ENCODE measurements at places on chromosomes 3 and 15.
A peak's percentile ranks its signal among the peaks of the same experiment; 100 is the strongest.

DNA sequence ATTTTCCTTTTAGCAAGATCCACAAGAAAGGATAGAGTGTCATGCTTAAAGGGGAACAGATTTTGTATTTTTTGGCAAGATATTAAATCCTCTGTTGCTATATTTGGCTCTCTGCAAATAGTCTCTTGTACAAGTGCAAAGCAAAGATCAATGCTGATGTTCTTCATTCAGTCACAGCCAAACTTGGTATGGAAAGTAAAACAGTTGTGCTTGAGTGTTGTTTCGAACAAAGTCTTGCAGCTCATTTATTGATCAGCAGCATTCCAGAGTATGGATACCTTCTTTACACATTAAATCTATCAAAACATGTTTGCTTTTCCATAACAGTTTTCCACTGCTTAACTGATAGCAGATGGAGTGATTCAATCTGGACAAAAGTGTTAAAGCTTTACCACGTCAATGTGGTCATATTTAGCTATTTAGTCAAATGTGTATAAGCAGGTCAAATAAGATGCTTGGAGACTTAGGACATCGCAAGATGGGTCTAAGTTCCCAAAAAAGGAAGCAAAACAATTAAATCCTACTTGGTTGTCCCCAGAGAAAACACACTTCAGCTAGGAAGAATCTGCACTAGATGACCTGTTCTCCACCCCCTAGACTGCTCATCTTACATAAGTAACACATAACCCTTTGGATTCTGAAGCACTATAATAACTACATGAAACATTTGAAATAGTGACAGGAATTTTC, 52.4 kb downstream of the VGLL3 start:
- no peak for DNase-seq

- no peak for DNase-seq
Measured at GRCh38 chr3:50617911-50618481, 1.0 kb downstream of the MAPKAPK3 start.

- DNase-seq, result no peak
Measured at GRCh38 chr15:69225355-69226022, 65.1 kb downstream of the GLCE start.

GRCh38 chr3:32460031-32460749, 42.5 kb downstream of the CMTM6 start:
- DNase-seq, result no peak

GRCh38 chr3:157573780-157574378, 70.7 kb upstream of the VEPH1 start:
- DNase-seq, result no peak

DNA sequence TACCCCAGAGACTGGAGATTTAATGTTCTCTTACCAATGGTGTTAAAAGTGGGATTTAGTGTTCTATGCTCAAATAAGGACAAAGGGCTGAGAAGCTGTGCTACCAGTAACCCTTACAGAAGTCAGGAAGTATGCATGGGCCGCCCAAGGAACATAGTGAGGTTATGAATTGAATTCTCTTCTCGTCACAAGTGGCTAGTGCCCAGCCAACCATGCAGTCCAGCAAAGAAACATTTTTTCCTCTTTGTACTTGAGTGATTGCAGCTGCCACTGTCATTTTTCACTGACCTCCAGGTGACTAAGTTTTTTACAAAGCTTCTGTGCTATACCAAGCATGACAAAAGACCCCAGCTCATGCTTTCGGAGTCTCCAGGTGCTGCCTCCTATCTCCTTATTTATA, 110.6 kb upstream of the DCBLD2 start:
- no peak for DNase-seq

DNA sequence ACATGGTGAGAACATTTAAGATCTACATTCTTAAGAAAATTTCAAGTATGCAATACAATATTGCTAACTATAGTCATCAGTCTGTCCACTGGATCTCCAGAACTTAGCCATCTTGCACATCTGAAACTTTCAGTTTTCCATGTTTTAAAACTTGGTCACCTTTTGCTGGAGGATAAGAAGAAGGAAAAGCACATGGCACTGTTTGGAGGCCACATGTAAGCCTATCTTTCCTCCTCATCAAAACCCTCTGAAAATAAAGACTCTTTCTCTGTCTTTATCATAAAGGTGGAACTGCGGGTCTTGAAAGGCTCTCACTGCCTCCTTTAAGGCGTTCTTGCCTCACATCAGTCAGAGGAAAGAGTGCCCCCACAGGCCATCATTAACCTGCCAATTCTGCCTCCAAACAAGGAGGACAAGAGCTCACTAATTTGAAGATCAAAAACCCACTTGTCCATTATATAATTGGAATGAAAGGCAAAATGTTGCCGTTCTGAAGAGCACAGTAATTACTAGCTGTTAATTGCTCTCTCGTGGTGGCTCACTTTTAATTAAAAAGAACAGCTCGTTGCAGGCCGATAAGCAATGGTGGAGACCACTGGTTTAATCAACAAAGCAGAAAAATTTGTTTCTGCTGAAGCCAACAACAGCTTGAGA, 157.8 kb downstream of the MECOM start:
- no peak for DNase-seq

DNA sequence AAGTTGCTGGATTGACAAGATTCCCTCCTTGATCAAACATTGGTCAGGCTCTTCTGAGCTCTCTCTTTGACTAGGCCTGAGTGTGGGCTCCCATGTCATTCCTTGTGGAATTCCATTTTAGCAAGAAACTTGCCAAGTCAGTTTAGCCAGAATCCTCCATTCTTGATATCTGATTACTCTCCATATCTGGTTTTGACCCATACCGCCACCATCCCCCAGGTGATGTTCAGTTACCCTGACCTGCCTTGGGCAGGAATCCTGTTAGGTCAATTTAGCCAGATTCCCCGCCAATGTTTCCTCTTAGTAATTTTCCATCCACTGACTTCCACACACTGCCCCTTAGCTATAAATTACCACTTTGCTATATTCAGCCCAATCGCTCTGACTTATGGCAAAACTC, 1.0 kb upstream of the PCCB start:
- no peak for DNase-seq

DNA sequence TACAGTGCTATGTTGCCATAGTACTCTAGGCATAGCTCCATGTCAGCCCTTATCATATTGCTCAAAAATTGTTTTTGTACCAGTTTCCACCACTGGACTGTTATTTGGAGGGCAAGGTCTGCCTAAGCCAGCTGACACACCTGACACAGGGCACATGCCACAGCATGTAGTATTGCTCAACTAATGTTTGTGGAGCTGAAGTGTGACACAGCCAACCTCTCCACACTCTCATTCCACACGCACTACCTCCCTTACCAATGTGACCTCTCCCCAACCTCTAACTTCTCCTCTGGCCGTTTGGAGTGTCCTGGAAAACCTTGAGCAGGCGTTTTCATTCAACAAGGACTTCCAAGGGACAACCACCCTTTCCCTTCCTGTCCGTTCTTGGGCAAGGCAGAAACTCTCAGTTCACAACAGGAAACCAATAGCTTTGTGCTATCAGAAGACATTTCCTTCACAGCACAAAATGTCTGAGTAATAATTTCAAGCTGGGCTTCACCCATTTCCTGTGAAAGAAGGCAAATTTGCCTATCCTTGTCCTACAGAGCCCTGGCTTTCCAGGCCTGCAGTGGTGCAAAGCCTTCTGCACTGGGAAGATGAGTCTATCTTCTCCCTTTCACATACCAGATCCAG, 38.4 kb downstream of the TLNRD1 start:
- no peak for DNase-seq

DNA sequence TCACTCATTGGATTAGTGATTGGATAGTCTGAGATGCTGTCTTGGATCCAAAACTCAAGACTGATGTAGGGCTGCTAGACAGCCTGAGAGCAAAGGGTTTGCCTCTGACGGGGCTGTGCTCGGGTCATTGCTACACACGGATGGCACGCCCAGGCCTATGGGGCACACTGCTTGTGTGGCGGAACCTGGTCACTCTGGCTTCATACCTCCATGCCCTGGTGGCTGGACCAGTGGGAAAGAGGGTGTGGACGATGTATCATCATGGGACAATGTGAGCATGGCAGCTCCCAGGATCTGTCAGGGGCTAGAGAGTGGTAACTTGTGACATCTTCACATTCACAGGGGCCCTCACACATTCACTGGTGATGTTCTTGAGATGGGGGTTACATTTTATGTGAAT, 18.1 kb upstream of the CCDC174 start:
- DNase-seq, result no peak

- no peak for DNase-seq
Measured at GRCh38 chr3:29639578-29640290, 358.9 kb downstream of the RBMS3 start.

- no peak for DNase-seq
Measured at GRCh38 chr3:78670094-78670493, 1097.7 kb downstream of the ROBO1 start.

DNA sequence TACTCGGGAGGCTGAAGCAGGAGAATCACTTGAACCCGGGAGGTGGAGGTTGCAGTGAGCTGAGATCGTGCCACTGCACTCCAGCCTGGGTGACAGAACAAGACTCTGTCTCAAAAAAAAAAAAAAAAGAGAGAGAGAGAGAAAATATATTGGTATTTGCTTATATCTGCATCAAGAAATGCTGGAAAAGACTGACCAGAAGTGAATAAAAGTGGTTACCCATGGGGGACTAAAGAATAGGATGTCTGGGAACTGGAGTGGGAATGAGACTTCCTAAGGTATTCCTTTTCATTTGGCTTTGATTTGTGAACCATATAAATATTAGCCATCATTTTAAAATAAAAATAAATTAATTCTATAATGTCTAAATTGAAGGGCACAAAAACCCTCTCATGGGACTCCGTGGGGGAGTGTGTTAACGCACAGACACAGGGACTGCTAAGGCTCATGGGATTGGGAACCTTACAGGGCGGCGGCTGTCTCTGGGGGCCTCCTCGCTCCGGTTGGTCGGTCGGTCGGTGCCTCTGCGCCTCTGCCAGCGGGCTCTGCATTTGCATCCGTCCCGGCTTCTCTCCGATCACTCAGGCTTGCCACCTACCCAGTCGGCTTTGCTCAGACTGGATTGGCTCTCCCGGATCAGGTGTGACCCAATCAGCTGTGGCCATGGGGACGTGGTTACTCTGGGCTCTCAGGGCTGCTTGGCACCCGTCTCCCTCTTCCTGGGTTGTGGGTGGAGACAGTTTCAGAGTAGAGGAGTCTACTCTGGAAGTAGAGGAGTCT, 12.7 kb upstream of the TSPAN3 start:
- peak; percentile 35 for DNase-seq

- DNase-seq, result no peak
Measured at GRCh38 chr3:182094321-182094720, 382.6 kb downstream of the SOX2 start.

DNA sequence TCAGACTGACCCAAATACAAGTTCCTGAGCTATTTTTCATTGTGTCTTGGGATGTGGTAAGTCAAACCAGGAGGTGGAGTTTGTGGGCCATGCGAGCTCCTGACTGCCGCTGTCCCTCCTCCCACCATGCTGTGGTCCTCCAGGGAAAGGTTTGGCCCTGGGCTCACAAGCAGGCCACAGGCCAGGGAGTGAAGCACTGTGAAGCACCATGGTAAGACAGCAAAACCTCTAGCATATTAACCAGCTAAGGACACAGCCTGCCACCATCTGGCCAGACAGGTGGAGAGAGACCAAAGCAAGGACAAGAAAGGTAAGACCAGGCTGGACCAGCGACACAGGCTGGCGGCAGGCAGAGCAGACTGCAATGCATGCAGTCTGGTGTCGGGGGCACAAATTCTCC, 15.3 kb downstream of the RAB43 start:
- DNase-seq, result no peak

DNA sequence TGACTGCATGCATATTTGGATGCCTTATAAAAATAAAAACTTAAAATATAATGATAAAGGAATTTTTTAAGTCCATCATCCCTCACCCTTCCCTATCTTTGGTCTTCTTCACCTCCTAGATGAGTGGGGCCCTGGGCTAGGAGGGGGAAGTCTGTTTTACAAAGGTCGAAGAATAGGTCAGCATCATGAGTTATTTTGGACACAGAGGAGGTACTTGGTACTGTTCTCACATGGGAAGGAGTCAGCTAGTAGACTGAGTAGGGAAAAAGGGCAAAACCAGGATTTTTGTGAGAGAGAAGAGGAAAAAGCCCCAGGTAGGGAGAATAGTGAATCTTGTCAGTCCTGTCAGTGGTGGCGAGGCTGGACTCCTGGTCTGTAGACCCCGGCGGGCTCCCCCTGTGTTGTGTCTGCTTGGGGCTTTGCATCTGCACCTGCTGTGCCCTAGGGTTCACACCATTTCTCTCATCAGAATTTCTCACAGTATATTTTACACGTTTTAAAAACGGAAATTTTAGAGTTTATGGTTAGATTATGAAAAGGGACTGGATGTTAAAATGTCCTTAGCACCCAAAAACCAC, 17.2 kb downstream of the GCSAM start:
- DNase-seq, result no peak

DNA sequence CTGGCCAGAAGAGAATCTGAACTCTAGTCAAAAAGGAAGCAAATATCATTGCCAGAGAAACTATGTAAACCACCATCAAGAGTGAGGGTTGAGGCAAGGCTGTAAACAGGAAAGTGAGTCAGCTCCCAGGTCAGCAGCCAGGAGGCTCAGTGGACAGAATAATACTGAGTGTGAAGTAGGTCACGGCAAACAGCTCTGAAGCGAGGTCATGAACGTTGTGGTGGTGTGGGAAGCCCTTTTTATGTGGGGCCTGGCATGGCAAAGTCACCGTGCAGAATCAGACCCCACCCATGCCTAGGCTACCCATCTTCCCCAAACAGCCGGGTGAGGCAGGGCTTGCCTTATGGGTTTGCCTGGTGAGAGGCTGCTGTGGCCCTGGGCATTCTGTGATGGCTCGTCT, 43.9 kb downstream of the THBS1 start:
- DNase-seq, result no peak

- no peak for DNase-seq
Measured at GRCh38 chr3:152658977-152659720, 175.8 kb upstream of the P2RY1 start.
